ENCODE measurements at places on chromosomes 13 and 19.

DNA sequence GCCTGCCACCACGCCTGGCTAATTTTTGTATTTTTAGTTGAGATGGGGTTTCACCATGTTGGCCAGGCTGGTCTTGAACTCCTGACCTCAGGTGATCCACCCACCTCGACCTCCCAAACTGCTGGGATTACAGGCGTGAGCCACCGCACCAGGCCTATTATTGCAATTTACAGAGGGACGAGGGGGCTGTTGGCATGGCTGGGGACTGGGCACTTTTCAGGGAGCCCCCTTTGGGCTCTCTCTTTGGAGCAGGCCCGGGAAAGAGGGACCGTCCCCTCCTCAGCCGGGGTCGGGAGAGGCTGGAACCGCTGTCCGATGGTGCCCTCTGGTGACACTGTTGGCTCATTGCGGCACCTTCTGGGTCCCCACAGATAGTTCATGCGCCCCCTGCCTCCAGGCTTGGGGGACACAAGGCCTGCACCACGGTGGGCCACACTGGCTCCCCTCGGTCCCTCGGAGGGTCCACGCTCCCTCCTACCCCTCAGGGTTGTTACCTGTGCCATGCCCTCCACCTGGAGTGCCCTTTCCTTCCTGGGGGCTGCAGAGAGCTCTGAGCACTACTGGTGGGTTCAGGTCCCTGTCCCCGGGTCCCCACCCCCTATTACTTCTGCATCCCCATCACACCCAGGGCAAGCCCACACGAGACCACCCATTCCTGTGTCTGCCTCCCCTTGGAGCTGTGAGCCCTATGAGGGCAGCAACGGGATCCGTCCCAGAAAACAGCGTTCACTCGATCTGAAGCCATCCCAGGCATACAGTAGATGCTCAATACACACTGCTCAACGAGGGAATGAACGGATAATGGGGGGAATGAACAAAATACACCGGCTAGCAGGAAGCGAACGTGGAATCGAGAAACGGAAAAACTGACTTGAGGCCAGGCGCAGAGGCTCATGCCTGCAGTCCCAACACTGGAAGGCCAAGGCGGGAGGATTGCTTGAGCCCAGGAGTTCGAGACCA, 12.5 kb downstream of the FEM1A start:
- DNase-seq = peak; percentile 49

DNA sequence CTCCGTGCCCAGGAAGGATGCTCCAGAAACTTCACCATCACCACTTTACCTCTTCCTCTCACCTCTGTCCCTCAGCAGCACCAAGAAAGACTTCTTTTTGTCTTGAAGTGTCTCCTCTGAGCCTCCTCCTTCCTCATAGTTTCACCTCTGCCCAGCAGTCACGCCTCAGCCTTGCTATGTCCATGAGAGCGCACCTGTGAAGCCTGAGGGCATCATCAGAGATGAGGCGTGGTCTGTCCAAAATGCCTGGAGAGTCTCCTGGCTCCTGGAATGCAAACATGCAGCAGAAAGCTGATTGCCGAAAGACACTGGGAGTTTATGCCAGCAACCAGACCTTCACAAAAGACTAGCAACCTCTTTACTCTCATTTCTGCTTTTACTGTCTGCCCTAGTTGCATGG, 336.6 kb downstream of the TEX29 start:
- DNase-seq = no peak

DNA sequence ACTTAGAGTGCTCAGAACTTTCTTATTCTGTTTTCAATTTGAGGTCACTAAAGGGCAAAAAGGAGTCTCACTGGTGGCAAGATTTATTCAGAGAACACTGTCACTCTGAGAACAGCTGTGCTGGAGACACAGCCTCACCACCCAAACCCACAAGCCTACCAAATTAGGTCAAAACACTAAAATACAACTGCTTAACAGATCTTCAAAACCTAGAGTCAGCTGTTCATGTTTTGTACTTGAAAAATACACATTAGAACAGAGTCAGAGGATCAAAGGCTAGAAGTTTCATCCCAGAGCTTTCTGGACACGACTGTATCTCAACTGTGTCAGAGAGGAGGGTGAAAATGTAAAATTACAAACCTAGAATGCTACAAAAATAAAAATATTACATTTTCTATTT, 89.3 kb downstream of the MIPEP start:
- no peak for DNase-seq

- no peak for DNase-seq
These were observed 28.9 kb upstream of the TNFRSF19 start for GRCh38 chr13:23541221-23541824.

DNA sequence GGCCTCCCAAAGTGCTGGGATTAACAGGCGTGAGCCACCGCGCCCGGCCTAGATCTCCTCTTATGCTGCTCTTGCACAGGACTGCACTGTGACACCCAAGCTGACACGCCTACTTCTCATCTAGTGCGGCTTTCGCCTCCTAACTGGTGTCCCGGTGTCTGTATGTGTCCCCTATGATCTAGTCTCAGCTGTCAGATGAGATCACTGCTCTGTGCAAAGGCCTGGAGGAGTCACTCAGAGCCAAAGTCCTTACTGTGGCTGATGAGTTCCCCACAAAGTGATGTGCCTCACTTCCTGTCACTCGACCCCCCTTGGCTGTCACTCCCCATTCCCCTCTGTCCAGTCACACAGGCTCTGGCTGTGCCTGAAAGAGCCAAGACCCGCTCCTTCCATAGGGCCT, 2.5 kb downstream of the ZNF556 start:
- no peak for DNase-seq

- DNase-seq = no peak
These were observed 2.3 kb downstream of the EEF2 start for GRCh38 chr19:3982701-3983541.

All from stimulated activated CD4-positive, alpha-beta T cell treated with anti-CD3 and anti-CD28 coated beads, Interleukin-1b, Interleukin-23, amount 100 ng/mL, for 4 hours (primary cell).